ENCODE measurements at places on chromosomes 1 and 21.
A peak's percentile ranks its signal among the peaks of the same experiment; 100 is the strongest.

GRCh38 chr1:37682334-37682987, 9.9 kb upstream of the CDCA8 start:
- peak; percentile 69 for DNase-seq

DNA sequence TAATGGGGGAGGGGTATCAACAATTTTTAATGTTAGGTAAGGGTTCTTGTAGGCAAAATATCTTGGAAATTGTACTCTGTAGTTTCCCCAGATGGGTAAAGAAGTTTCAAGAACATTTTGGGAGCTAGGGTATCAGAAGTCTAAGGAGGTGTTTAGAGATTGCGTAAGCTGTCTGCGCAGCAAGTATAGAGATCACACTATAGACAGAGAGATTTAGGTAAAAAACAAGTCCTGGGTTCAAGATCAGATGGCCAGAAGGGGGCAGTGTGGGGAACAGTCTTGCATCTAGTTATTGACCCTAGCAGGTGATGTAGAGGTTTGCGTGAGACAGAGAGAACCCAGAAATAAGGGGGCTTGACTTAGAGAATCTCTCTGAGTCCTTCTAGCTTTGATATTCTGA, 80.8 kb downstream of the S1PR1 start:
- DNase-seq = no peak

DNA sequence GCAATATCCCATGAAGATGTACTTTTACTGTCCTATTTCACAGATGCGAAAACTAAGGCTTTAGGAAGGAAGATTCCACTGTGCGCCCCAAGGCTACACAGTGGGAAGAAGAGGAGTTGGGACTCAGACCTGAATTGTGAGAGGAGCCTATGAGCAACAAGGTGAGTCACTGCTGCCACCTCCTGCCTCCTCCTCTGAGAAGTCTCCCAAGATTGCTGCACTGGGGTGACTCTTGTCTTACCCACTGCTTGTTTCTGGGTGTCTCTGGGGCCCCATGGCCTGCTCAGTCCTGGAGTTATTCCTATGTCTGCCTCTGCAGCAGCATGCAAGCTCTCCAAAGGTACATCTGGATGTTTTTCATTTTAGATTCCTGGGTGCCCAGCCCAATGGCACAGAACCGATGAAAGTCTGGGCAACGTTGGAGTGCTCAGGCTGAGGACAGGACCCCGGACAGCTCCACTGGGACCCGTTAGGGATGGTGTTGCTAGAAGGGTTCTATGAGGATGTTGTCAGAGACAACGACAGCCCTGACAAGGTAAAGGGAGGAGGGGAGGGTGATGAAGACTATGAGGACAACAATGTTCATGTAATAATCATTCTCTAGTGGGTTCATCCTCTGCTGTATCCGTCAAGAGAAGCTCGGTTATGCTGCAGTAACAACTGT, 11.0 kb upstream of the C1QA start:
- no peak for DNase-seq

DNA sequence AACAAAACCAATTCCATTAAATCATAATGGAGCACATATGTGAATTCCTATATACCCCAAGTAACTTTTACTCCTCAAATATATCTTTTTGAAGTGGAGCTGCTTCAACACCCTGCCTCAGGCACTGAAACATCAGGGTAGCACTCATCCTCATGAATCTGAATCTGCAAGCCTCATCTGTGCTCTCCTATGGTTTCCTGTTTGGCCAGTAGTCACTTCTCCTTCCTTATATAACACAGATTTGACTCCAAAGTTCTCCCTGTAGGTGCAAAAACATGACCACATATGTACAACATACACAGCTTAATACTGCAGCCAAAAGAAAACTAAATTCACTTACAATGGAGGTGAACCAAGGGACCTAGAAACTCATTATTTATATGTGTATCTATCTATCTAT, 7.2 kb downstream of the TRIT1 start:
- DNase-seq = no peak

- DNase-seq = no peak
These were observed 69.5 kb downstream of the LHX8 start for GRCh38 chr1:75203415-75204277.

GRCh38 chr1:239771550-239771949, 320.1 kb upstream of the FMN2 start:
- no peak for DNase-seq

GRCh38 chr1:89781494-89782126, 39.2 kb upstream of the LRRC8D start:
- peak; percentile 52 for DNase-seq

- no peak for DNase-seq
These were observed 119.3 kb upstream of the BACE2 start for GRCh38 chr21:41048623-41049022.

DNA sequence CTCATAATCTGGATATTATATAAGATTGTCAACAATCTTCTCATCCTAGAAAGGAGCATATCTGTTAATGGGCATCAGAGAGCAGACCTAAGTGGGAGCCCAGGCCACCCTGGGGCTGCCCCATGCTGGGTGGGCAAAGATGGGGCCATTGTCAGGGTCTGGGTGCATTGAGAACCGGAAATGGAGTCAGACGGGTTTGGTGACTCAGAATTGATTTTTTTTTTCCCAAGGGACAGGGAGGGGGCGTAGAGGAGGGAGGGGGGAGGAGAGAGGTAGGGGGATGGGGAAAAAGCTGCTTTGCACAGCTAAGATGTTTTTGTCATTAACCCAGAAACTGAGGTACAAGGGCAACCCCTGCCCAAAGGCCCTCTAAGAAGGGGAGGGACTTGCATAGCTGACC, 1.3 kb downstream of the ATXN7L2 start:
- DNase-seq = no peak

GRCh38 chr1:223364685-223365382, 858 bp upstream of the SUSD4 start:
- peak; percentile 1 for DNase-seq

DNA sequence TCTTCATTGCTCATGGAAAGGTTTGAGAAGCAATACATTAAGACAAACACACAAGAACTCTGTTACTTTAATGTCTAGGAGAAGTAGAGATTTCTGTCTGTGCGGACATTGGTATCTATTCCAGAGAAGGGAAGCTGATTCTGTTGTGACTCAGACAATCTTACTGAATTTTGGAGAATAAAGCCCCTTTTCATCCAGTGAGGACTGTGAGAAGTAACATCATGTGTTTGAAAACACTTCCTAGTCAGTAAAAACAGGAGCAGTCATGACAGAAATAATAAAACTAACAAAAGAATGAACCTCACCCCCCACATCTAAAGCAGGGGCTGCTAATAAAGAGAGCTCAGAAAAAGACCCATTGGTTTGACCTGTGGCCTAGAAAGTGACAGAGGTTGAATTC, 46.6 kb downstream of the NEK7 start:
- DNase-seq = no peak

DNA sequence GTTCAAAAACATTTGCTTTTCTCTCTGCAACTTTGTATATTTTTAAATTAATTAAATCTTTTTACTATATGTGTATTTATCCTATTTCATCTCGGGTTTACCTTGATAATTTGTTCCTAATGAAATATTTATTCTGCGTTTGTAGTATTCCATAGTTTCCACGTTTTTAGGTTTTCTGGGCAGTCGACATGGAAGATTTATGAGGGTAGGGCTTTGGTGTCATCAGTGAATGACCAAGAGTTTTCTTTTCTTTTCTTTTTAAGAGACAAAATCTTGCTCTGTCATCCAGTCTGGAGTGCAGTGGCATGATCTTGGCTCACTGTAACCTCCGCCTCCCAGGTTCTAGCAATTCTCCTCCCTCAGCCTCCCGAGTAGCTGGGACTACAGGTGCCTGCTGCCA, 17.2 kb upstream of the ZNF669 start:
- DNase-seq = no peak

DNA sequence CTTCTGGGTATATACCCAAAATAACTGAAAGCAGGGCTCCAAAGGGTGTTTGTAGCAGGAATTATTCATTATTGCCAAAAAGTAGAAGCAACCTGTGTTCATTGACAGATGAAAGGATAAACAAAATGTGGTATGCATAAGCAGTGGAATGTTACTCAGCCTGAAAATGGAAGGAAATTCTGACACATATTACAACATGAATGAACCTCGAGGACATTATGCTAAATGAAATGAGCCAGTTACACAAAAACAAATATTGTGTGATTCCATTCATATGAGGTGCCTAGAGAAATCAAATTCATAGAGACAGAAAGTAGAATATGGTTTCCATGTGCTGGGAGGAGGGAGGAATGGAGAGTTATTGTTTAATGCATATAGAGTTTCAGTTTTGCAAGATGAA, 86.3 kb upstream of the ARTN start:
- no peak for DNase-seq

GRCh38 chr1:107228704-107229371, 88.0 kb downstream of the NTNG1 start:
- DNase-seq = no peak

DNA sequence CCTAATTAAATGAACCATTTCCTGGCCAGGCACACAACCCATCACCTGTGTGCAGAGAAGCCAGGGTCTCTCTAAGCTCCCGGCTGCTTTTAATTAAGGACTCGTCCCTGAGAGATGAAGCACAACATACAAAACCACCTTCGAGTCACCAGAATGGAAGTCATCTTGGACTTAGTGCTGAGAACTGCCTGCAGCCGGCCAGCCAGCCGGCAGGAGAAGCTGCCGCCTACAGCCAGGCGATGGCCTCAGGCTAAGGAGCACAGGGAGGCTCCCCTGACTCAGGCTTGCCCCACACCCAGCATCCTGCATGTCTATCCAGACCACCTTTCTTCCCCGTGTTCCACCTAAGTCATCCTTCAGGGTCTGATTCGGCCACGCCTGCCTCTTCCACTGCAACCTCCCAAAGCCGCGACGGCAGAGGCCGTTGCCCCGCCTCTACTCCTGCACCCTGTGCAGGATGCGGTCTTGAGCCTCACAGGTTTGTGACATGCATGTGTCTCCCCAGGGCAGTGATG, 83.6 kb downstream of the SLC66A1 start:
- no peak for DNase-seq

GRCh38 chr21:42722808-42723473, 69.5 kb downstream of the PDE9A start:
- DNase-seq = no peak

DNA sequence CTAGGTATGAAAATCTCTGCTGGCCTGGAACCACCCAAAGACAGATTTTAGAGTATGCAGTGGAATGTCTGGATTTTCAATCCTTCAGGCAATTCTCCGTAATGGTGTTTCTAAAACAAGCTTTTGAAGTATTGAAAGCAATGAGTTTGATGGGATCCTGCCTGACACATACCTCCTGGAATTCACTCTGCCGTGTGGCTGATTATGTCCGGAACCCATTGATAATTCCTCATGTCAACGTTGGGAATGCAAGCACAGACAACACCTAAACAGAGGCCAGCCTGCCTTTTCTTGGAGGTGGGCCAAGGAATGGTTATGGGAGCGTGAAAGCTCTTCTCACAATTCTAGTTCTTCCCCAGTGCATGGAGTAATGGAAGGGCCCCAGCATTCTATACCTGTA, 168.9 kb upstream of the HMCN1 start:
- DNase-seq = no peak

- DNase-seq = no peak
These were observed 1564.6 kb downstream of the MRPL39 start for GRCh38 chr21:24042687-24043086.

DNA sequence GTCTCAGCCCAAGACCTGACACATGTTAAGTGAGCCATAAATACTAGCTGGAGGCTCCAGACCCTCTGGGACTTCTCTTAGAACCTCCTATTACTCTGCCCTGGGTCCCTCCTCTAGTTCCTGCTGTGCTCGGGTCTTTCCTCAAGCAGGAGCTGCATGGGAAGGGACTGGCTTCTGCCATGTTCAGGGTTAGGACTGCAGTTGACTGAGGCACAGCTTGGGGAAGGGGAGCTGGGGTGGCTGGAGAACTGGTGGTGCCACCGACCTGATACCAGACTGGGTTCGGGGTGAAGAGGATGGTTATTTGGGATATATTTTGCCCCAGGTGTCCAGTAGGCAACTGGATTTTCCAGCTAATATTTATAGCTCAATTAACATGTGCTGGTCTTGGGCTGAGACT, 15.7 kb downstream of the HYI start:
- DNase-seq = no peak

DNA sequence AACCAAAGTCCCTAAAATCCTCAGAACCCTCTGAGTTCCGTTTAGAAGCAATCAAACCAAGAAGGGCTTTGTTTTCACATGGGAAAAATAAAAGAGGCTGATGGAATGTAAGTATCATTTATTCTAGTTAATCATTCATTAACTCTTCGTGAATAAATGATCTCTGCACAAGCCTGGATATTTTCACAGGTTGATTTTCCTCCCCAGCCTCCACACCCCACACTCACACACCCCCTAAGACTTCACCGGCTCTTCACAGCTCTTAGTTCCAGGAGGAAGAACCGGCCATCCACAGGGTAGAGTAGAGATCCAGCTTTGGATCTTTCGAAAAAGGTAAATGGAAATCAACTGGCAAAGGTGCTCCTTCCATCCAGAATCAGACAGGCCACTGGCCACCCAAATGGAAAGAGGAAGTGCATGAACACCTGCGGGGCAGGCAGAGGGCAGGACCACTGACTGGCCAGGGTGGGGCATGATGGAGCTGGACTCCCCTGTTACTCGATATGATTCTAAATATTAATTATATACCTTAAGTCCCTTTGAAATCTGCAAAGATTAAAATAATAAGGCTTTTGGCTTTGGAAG, 10.0 kb downstream of the C1orf198 start:
- no peak for DNase-seq

DNA sequence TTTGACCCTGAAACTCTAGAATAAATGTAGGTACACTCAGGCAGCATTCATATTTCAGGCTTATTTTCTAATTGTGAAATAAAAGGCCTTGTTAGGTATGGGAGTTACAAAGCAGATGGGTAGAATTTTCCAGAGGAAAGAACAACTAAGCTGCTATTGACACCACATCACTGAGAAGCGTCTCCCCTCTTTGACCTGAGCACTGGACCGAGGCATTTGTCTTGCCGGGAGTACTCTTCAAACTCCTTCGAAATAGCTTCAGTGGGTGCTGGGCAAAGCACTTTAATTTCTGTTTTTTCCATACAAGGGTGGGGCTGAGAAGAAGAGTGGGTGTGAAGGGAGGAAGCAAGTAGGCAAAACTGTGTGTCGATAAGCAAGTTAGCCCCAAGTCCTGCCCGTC, 36.4 kb downstream of the ABCA4 start:
- DNase-seq = no peak

- no peak for DNase-seq
These were observed 3.9 kb downstream of the CLDN19 start for GRCh38 chr1:42736152-42736551.

GRCh38 chr1:82391712-82392111, 591.0 kb downstream of the ADGRL2 start:
- no peak for DNase-seq

DNA sequence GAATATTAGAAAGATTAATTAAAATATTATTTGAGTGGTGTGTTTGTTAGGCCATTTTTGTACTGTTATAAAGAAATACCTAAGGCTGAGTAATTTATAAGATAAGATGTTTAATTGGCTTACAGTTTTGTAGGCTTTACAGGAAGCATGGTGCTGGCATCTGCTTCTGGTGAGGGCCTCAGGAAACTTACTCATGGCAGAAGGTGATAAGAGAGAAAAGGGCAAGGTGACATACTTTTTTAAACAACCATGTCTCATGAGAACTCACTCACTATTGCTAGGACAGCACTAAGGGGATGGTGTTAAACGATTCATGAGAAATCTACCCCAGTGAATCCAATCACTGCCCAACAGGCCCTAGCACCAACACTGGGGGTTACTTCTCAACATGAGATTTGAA, 56.7 kb upstream of the RGS21 start:
- DNase-seq = no peak

- no peak for DNase-seq
These were observed 119.8 kb upstream of the SLC25A33 start for GRCh38 chr1:9419369-9420041.
